Brain microvascular endothelial cell (primary cell): ENCODE measurements at places on chromosomes 5 and 9.

DNA sequence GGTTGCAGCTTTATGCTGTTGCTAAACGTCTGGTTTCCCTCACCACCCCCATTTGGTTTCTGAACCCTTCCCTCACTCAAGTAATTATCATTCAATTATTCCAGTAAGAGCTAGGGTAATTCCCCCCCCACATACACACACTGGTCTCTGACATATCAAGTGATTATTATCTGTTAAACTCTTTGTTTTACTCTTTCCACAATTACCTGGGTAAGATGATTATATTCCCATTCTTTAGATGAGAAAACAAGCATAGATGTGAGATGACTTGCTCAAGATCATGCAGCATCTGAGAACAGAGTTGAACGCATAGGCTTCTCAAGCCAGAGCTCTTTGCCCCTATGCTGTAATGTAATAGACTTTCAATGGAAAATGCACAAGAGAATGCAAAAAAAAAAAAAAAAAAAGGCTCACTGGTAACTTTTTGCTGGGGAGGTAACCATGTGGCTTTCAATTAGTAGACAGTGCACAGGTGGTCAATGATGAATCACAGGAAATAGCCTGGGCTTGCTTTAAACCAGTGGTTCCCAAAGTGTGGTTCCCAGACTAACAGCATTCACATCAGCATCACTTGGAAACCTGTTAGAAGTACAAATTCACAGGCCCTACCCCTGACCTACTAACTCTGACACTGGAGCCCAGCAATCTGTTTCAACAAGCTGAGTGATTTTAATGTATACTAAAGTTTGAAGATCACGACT lies 87.6 kb downstream of the PIK3R1 start:
- no peak for DNase-seq

DNA sequence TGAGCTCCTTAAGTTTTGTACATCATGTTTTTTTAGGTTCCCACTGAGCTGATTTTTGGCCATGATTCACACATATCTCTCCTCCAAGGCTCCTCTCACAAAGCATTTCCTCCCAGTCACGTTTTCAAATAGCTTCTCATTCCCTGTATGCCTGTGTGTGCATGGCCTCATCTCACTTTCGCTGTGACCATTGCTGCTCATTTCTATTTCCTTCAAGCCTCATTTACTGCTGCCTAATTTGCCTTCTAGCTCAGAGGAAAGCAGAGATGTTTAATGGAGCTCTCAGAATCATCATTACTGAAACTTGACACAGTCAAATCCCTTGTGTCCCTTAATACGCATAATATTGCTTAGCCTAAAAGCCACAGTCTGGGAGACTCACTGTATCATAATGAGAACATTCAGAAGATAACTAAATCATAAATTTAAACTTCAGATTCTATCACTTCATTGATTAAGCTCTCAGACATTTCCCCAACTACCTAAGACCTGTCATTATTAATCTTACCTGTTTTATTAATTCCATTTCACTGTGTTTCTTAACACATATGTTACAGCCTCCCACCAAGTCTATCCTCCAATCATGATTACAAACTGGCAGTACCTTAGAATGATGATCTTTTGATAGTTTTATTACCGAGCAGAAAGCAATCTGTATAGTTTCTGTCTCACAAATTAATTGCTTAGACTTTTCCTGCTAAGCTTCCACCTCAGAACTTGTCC lies 278.3 kb upstream of the PTGER4 start:
- DNase-seq = peak; percentile 40

DNA sequence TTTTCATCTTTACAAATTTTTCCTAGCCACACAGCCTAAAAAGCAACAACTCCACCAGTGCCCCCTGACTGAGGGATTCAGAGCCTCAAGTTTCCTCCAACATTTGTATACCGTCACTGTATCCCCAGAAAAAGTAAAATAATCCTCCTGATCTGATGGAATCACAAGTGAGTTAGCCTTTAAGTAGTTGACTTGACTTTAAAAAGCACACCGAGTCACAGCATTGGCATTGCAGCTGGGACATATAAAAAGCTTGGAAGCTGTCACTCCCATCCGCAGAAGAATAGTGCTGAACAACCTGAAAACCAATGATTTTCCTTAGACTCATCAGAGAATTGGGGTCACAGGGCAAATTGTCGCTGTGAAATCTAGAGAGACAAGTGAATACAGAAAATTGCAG lies 41.6 kb upstream of the FBN2 start:
- DNase-seq = no peak

- DNase-seq = no peak
These were observed 112.1 kb downstream of the BASP1 start for GRCh38 chr5:17329571-17329970.

DNA sequence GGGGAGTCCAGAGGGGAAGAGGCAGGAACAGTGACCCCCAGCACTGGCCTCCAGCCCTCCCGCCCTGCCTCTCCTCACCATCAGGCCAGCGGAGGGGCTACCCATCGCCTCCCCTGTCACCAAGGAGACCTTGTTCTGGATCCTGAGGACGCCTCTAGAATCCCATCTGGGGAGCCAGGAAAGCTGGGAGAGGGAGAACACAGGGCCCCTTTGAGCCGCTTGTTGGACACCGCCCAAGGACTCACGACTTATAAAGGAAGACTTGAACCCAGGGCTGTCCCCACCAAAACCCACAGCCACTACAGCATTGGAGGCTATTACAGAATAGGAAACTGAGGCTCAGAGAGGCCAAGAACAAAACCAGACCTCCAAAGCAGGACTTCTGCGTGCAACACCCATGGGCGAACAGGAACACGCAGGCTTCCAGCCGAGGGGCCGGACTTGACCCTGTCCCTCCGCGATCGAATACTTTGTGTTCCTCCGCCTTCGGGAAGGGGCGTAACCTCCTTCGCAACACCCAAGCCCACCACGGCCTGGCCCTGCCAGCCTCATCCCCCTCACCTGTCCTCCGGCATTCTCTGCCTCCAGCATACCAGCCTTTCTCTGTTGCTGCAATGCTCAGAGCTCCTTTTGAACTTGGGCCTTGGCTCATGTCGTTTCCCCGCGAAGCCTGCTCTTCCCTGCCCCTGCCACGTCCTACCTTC lies 54.2 kb downstream of the C9orf50 start:
- DNase-seq = no peak

GRCh38 chr9:19620326-19620725 lies 168.5 kb downstream of the SLC24A2 start:
- no peak for DNase-seq

DNA sequence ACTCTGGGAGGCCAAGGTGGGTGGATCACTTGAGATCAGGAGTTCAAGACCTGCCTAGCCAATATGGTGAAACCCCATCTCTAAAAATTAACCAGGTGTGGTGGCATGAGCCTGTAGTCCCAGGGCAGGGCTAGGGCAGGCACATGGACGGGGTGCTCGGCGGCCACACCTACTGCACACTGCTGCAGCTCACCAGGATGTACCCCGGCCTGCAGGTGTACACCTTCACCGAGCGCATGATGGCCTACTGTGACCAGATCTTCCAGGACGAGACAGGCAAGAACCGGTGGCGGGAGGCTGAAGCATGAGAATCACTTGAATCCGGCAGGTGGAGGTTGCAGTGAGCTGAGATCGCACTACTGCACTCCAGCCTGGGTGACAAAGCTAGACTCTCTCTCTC lies 3.2 kb downstream of the ST6GALNAC4 start:
- DNase-seq = no peak

DNA sequence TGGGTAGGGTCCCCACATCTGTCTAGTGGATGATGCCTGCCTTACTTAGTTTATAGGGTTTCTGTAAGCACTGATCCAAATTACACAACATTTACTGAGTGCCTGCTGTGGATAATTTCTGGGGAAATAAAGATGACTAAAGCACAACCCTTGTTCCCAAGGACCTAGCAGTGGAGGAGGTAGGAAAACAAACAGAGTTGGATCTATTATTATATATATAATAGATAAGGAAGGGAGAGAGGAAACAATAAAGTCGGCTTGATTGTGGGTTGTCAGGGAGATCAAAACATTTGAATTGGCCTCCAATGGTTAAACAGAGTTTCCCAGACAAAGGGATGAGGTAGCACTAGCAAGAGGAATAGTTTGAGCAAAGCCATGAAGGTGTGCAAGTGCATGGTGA lies 14.0 kb downstream of the IL33 start:
- peak; percentile 49 for DNase-seq

- DNase-seq = no peak
These were observed 26.1 kb upstream of the SLC28A3 start for GRCh38 chr9:84366683-84367082.

DNA sequence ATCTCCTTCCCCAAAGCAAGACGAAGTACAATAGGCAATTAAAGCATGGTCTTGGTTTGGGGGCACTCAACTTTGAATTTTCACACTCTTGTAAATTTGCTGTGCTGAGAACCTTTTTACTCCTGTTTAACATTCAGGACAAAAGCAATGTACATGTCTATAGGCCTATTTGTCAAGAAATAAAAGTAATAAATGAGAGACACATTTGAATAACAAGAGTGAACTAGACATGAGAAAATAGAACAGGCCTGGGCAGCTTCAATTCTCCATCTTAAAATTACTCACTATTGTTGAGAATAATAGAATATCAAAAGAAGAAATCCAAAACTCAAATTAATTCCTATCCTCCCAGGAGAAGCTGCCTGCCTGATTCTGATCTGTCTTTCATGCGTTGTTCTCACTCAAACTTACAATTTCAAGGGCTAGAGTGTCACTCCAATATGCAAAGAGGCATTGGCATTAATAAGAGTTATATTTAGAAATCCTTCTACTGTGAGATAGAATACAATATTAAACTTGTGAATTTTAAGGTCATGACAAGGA lies 192.9 kb upstream of the CCNG1 start:
- DNase-seq = no peak

- DNase-seq = no peak
These were observed 61.3 kb downstream of the BOD1 start for GRCh38 chr5:173554989-173555705.

- DNase-seq = peak; percentile 5
These were observed 1.5 kb upstream of the RFX3 start for GRCh38 chr9:3526997-3527940.

DNA sequence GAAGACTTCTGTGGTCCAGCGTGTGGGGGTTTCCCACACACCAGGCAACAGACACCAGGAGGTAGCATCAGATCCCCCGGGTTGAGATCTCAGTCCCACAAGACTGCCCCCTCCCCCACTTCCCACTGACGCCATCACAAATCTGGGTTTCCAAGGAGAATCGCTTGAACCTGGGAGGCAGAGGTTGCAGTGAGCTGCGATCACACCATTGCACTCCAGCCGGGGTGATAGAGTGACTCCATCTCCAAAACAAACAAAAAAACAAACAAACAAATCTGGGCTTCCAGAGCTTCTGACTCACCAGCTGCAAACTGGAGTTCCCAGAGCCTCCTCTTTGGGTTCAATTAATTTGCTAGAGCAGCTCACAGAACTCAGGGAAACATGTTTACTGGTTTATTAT lies 4.7 kb upstream of the GBGT1 start:
- no peak for DNase-seq

DNA sequence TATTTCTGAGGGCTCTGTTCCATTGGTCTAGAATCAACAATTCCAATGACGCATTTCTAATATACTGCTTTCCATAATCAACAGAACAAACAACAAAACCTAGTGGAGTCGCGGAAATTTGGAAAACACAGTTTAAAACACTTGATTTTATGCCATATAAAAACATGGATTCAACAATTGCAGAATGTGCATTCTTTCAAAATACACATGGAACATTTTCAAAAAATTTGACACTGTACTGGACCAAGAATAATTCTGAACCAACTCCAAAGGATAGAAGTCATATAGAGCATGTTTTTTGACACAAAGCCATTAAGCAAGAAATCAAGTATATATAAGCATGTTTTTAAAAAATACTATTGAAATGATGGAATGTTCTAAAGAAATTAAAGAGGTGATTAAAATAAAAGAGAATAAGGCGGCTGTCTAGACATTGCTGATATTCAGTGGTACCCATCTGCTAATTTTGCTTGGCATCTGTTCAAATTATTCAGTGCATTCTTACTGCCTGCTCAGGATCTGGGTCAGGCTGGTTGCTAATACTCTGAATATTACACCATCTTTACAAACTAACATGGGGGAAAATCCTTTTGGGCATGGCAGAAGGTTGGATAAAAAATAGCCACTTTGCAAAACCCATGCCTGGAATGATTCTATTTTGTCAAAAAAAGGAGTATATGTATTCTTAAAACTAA lies 221.3 kb downstream of the NPR3 start:
- no peak for DNase-seq

DNA sequence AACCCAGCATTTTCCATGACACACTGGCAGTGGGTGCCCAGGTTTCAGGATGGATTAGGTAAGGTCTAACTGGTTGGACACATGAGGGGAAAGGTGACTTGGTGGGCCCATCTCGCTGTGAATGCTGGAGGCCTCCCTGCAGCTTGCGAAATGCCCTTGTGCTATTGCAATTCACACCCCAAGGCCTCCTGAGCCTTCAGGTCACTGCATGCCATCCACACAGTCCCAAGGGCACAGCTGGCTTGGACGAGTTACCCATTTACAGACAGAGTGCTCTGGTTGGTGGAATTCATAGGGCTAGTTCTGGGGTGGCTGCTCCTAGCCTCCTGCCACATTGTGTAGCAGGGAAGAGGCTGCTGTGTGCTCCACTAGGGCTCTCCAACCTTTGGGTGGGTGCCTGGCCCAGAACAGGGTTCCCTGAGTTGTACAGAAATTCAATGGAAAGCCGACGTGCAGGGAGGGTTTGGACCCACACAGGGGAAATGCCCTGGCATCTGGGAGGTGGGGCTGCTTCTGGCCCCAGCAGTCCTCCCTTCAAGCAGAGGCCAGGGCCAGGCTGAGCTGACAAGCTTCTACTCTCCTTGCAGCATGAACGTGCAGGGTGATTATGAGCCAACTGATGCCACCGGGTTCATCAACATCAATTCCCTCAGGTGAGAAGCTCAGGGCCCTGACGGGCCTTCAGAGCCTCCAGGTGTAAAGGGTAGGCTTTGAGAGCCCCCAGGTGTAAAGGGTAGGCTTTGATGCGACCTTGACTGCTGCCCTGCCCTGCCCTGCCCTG lies 54.3 kb downstream of the ASS1 start:
- DNase-seq = no peak
